AG09309 (cell line): ENCODE measurements at places on chromosomes 11 and 22.

- DNase-seq: no peak
Observed at GRCh38 chr11:96340555-96340885, 2.5 kb downstream of the MAML2 start.

DNA sequence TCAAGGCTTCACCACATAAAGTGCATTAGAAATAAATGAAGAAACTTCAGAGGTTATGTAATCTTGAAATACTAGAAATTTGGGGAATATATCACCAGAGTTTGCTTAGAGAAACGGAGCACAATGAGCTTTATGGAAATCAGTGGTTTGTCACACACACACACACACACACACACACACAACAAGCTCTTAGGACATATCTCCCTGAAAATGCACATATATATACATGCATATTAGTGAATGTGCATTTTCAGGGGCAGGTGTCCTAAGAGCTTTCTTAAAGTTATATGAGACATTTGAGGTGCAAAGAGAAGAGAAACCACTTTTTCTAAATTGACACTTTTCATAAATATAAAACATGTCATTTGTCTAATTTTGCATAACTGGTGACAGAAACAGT is 93.7 kb upstream of the CARD18 start:
- DNase-seq: no peak

DNA sequence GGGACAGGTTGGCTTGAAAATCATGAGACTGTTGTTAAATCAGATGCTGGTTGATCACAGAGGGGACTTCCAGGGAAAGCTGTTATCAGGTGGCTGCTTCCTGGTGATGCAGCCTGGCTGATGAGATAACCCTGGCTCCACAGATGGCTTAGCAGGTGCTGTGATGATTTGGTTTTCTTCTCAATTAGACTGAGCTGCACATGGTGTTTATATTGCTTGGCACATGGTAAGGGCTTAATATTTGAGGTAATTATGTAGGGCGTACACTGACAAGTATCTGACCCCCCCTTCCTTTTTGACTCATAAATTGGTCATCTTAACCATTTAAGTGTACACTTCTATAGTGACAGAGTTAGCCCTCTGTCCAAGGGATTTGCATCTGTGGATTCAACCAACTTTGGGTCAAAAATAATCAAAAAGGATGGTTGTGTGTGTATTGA is 7.0 kb downstream of the RPS3 start:
- no peak for DNase-seq

GRCh38 chr11:92300876-92301275 is 76.3 kb downstream of the FAT3 start:
- DNase-seq: no peak

DNA sequence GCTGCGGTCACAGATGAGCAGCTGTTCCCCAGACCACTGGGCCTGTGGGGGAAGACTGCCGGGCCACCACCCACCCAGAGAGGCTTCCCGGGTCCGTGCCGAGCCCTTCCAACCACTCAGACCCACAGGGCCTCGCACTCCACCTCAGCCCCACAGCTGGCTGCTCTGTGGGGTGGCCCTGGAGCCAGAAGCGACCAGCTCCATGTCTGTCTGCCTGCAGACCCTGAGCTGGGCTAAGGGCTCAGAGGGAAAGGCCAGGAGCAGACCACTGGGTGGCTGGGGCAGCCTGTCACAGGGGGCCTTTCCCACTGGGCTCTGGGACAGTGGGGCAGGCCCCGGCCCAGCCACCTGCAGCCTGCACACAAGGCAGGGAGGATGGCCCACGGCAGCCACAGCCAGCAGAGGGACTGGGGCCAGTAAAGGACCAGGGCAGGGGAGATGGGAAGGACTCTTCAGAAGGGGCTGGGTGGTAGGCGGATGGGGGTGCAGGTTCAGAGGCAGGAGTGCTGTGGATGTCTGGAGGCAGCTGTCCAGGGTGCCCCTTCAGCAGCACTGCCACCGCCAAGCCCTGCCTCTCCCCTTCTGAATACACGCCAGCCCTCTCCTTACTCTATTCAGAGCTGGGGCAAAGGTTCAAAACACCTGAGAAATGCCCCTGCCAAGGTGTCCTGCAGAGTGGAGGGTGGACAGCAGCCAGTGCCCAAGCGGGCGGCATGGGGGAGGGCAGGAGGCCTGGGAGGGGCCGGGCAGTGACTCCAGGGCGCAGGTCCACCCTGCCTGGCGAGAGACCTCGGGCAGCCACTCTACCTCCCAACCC is 32.2 kb downstream of the GNB1L start:
- no peak for DNase-seq

GRCh38 chr22:30226192-30226832 is 20.2 kb downstream of the LIF start:
- no peak for DNase-seq

- no peak for DNase-seq
Observed at GRCh38 chr22:44003405-44004103, 20.5 kb upstream of the PARVB start.
